Renal cortex interstitium (tissue), 15 donors: ENCODE measurements at places on chromosomes 3 and 15. TPM values are rescaled to one million over a fixed set of nuclear protein-coding genes. Genes with fewer than 3 reads are reported as not detected.

C3orf22 gene
- 0.09 TPM for polyA plus RNA-seq

PTH1R gene
- polyA plus RNA-seq: 172 TPM

NGLY1 gene
- polyA plus RNA-seq: 44.3 TPM

TMIE gene
- polyA plus RNA-seq: 1.0 TPM

MORC1 gene
- 0.57 TPM for polyA plus RNA-seq

MAPK6 gene
- polyA plus RNA-seq: 42.3 TPM

CP gene
- polyA plus RNA-seq: 0.67 TPM

NR2E3 gene
- polyA plus RNA-seq: 0.45 TPM

- no peak for DNase-seq
Measured at GRCh38 chr3:50574444-50574831, 5.1 kb downstream of the HEMK1 start.

DNA sequence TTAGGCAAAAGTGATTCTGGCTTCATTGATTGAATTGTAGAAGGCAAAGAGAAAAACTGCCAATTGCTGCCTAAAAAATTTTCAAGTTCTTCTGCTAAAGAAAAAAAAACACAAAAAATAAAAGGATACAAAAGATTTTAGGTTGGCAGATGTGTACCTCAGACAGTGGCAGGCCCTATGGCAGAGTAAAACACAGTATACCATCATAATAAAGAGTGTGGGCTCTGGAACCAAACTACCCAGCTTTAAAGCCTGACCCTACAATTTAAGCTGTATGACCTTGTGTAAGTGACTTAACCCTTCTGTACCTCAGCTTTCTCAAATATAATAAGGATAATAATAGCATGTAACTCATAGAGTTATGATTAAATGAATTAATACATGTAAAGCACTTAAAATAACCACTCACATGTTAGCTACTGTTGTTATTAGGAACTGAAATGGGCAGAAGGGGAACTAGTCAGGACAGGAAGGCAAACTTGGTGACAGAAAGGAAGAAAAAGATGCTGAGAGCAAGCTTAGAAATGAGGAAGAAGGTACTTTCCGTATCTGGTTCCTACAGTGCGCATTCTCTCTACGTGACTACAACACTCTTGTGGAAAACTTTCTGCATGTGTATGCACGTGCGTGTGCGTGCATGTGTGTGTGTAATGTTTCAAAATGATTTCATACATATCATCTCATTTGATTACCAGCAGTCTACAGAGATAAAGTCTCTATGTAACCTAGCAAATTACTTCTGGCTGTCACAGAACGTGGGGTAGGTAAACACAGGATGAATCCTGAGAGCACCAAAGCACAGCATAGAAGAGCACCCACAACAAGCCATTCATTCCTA lies 13.6 kb upstream of the GATM start:
- no peak for DNase-seq

GRCh38 chr15:75076277-75076676 lies 52.9 kb downstream of the PPCDC start:
- no peak for DNase-seq

DNA sequence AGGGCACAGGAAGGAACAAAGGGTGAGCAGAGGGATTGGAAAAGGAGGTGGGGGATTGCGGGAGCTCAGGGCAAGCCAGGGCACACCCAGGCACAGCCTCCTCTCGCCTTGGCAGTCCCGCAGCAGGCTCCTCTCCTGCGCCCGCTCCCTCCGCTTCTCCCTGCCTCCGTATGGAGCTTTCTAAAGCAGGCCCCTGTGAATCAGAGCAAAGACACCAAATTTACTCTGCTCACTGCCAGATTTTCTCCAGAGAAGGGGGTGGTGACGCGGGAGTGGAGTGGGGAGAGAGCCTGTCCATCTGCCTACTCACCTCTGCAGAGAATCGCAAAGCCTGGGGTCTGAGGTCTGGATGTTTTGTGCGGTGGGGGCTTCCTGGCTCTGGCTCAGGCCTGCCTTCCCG lies 20.0 kb downstream of the ATP2B2 start:
- no peak for DNase-seq

DNA sequence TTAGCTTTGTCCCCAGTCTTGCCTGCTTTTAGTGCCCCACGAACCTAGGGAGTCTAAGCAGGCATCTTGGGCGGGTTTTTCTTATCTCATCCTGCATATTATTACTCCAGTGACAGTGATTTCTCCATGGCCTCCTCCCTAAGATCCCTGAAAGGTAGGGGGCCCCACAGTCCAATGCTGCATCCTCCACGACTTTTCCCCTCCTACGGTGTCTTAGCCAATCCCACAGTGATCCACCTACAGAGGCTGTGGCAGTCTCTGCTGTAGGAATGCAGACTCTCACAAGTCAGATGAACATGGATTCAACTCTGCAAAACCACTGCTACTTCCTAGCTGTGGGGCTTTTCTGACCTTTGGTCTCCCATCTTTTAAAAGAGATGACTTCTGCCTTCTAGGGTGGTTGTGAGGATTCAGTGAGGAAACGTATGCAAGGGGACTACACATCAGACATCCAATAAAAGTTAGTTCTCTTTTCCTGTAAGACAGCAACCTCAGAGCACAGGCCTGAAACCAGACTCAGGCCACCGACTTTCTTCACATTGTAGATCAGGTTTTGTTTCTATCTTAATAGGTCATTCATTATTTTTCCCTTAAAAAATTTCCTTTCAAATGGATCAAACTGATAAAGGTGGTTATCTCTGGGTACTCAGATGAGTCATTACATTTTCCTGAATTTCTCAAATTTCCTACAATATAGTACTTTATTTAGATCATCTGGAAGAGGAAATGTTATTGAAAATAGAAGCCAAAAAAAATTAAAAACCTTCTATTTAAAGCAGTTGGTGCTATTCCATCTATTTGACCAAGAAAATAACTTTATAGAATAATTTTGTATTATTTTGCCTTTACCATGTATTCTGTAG lies 23.2 kb downstream of the ILDR1 start:
- no peak for DNase-seq

- no peak for DNase-seq
Measured at GRCh38 chr3:119976214-119976613, 118.0 kb downstream of the GSK3B start.

DNA sequence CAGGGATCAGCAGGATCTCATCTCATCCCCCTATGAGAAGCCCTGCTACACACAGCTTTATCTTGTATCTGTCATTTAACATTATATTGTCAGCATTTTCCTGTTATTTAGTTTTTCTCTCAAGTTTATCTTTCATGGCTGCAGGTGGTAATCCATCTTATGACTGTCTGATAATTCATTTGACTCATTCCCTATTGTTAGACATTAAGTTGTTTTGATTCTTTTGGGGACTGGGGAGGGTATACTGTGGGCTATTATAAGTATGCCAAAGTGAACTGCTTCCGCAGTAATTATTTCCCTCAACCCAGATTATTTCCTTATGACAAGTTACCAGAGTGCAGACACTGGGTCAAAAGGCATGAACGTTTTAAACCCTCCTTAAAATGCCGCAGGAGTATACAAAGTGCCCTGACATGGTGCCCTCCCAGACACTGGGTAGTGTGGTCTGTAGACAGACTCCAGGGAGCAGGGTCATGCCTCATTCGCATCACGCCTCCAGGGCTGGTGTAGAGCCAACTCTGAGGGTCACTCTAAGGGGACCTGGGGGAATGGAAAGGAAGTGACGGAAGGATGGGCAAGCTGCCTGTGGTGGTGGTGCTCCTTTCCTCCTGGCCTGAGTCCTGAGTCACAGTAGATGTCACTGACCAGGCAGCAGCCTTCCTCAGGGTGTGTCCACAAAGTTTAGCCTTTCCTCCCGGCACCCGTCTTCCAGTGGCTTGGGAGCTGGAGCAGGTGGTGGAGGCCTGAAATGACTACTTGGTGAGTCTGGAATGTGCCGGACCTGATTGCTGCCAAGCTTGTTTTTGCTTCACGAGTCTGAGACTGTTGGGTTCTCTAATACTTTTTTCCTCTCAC lies 11.6 kb downstream of the GPR160 start:
- DNase-seq: no peak

- DNase-seq: no peak
Measured at GRCh38 chr3:34109021-34109420, 310.6 kb downstream of the PDCD6IP start.

DNA sequence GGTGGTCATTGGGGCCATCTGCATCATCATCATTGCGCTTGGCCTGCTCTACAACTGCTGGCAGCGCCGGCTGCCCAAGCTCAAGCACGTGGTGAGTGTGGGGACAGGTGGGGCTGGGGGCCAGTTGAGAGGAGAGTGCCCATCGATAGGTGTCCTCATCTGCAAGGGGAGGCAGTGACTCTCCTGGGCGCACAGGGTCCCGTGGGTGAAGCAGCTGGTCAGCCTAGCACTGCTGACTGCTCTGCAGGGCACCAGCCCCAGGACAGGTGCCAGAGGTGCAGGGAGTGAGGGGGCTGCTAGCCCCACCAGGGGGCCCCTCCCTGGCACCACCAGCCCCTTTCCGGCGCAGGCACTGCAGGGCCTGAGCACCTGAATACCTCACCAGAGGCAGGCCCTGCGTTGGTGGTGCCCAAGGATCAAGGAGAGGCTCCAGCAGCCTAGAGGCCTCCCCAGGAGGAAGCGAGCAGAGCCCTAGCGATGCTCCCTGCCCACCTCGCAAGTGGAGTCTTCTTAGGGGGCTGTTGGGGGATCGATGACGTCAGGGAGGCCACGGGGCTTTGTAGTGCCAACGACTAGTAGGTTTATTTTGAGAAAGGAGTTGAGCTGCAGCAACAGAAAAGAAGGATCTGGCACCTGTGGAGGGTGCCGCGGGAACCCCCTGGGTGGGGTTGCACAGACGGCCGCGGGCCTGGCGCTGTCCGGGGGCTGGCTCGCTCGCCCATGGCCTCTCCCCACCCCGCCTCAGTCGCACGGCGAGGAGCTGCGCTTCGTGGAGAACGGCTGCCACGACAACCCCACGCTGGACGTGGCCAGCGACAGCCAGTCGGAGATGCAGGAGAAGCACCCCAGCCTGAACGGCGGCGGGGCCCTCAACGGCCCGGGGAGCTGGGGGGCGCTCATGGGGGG lies 976 bp upstream of the ABTB1 start:
- no peak for DNase-seq

GRCh38 chr3:192747746-192748145 lies 20.4 kb upstream of the FGF12 start:
- no peak for DNase-seq

DNA sequence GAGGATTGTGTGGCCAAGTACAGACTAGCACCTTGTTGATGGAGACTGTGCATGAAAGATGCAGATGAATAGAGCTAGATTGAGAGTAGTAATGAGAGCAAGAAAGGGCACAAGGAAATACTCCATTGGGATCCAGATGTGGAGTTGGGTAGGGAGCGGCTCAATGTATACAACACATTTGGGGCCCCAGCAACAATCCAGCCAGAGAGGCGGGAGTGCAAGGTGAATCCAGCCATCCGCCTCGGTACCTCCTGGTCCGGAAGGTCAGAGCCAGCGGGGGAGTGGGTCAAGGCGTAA lies 9.0 kb downstream of the ISL2 start:
- no peak for DNase-seq

- no peak for DNase-seq
Measured at GRCh38 chr3:152299249-152299976, 30.7 kb downstream of the MBNL1 start.

DNA sequence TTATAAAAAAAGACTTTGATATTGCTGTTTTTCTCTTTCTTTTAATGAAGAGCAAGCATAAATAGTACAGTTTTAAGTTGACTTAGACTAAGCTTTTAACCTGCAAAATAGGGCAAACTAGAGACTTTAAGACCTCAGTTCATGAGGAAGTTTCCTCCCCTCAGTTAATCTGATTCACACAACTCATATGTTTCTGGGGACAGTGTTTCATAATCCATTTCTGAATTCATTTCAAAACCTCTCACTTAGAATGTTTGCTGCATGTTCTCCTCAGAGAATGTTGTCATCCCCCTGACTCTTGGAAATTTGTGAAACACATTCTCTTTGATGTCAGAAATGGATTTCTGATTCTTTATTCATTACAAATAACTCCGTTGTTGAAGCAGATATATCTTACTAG lies 79.3 kb upstream of the SKOR1 start:
- no peak for DNase-seq

GRCh38 chr15:52060501-52060900 lies 41.5 kb downstream of the MAPK6 start:
- DNase-seq: no peak

DNA sequence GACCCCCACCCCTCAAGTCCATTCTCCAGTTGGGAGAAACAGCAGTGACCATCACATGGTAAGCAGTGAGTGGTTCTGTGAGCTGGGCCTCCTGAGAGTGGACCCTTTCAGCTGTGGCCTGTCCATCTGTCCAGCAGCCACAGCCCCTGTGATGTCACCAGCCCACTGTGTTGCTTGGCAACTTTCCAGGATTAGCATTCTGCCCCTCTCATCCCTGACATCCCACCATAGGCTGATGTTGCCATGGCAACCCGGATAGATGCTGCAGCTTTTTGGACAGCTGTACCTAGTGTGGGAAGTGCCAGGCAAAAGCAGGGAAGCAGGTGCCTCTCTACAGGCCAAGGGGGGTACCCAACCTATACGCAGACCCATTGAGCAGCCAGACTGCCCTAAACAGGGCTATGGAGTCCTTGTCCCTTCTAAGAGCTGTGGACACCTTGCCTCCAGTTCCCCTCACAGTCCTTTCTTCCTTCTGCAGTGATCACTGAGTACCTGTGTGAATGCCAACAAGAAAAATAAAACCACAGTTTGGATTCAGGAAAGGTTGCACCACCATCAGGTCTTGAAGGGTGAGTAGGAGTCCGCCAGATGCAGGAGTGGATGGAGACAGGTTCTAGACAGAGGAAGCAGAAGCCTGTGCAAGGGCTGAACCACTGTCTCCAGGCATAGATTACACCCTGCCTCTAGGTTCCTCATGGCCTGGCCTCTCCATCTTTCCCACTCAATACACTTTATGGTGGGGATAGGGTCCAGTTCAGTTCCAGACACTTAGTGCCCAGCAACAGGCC lies at the start of gene DNAH1:
Gene DNAH1, plus strand, starts transcription at position 343 of the 788 bp plus-strand sequence. CDS start 6,124 bp downstream, outside the sequence.
- DNase-seq: no peak

- no peak for DNase-seq
Measured at GRCh38 chr3:88584451-88584850, 434.7 kb downstream of the C3orf38 start.

- peak; percentile 76 for DNase-seq
Measured at GRCh38 chr3:15330031-15330596, 2.3 kb downstream of the SH3BP5 start.

- no peak for DNase-seq
Measured at GRCh38 chr15:63857461-63857856, 23.7 kb upstream of the HERC1 start.

DNA sequence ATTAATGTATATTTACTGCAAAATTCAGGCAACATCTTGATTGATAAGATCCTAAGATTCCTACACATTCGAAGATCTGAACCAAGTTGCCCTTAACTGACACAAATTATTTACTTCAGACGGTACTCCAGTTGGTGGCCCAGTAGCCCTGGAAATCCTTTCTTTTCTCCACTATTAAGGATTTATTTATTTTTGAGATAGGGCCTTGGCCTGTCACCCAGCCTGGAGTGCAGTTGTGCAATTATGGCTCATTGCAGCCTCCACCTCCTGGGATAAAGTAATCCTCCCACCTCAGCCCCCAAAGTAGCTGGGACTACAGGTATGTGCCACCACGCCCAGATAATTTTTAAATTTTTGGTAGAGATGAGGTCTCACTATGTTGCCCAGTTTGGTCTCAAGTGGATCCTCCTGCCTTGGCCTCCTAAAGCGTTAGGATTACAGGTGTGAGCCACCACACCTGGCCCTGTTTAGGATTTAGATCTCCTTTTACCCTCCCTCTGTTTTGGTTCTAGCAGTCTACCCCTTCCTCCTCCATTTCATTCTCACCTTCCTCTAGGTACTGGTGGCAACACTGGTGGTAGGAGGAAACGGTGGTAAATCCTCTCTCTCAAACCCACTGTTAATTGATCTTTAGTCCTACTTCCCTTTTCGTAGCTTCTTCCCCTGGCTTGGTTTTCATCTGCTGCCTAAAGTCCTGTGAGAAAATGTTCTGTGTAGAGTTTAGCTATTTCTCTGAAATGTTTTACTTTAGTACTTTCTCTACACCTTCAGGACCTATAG lies 12.7 kb upstream of the ZNF609 start:
- no peak for DNase-seq
